ENCODE measurements at places on chromosomes 12 and 14. TPM values are rescaled to one million over a fixed set of nuclear protein-coding genes. Genes with fewer than 3 reads are reported as not detected.

GRCh38 chr14:38982278-38982677 lies 120.8 kb downstream of the SEC23A start:
- DNase-seq, result no peak

IQSEC3 gene
- 4.0 TPM for total RNA-seq

GRCh38 chr12:56593909-56594621 lies 36.1 kb downstream of the BAZ2A start:
- peak; percentile 49 for DNase-seq

DNA sequence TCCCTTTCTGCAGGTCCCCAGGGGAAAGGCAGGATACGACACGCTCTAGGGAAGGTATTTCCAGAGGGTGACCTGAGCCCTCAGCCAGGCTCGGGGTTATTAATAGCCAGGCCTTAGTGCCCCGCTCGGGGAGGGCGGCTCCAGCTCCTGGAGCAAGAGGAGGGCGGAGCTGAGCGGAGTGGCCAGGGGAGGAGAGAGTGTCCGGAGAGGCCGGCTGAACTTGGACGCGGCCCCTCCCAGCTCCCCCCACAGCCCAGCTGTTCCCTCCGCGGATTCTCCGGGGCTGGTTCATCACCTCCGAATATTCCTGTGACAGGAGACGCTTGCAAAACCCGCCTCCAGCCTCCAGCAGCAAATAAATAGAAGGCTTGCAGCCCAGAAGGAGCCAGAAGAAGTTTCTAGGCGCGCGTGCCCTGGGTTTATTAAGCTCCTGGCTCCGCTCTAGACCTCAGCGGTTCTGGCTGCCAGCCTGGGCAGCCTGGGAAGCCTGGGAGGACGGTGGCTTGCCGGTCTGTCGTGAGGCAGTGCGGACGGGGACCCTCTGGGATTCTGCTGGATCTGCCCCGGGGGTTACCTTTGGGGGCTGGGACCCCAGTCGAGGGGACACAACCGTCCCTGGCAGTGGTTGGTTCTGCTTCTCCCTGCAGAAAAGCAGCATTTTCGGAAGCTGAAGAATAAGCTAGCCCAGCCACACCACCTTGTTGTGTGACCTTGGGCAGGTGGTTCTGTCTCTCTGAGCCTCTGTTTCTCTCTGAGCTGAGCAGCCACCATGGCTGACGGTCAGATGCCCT lies at the start of gene HSPB8:
TSS of gene HSPB8 (plus strand) at position 388 of the 791 bp plus-strand sequence. CDS start at position 770, 382 bp downstream.
- DNase-seq, result peak; percentile 95

DNA sequence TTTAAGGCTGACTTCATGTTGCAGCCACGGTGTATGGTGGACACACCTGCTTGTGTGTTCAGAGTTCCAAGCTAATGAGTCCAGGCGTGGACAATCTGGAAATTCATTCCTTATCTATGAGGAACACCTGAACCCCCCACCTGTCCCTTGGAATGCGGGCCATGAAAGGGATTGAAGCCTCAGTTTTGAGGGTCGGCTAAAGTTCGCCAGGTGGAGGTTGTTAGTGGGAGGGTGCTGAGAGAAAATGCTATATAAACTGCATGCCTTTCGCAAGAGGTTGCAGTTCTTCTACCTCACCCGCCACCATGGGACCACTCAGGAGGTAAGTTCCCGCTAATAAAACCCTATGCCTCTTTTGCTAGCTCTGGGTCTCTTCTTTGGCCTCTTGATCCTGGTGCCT lies 348.0 kb downstream of the BCL11B start:
- no peak for DNase-seq

- DNase-seq, result no peak
Observed at GRCh38 chr12:64687816-64688215, 71.4 kb downstream of the GNS start.

GRCh38 chr12:118145798-118146156 lies 9.9 kb downstream of the PEBP1 start:
- no peak for DNase-seq

RAD9B gene
- 3.1 TPM for total RNA-seq

GRCh38 chr12:89064151-89064550 lies 288.1 kb downstream of the DUSP6 start:
- DNase-seq, result no peak

KRT72 gene
- total RNA-seq, result not detected

DNA sequence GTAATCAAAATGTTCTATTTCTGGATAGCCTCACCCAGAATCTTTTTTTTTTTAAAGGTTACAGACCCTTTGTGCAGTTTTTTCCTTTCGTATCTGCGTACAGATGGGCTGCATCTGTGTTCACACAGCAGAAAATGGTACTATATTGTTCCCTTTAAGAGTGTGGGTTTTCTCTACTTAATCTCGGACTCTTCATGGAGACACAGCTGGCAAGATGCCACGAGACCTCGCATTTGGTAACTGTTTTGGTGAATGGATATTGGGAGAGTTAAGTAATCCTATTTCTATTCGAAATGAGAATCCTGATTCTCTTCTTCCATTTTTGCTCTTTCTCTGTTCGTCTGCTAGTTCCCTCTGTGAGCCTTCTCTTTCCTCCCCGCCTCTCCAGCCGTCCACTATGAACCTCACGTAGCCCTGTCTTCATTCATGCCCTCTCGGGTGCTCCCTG lies 85.7 kb downstream of the SAMD4A start:
- DNase-seq, result peak; percentile 76

All from left cardiac atrium (tissue), 4 donors.